ENCODE measurements at places on chromosomes 7 and 10.

- no peak for DNase-seq
Measured at GRCh38 chr7:50645186-50645585, 80.0 kb upstream of the DDC start.

DNA sequence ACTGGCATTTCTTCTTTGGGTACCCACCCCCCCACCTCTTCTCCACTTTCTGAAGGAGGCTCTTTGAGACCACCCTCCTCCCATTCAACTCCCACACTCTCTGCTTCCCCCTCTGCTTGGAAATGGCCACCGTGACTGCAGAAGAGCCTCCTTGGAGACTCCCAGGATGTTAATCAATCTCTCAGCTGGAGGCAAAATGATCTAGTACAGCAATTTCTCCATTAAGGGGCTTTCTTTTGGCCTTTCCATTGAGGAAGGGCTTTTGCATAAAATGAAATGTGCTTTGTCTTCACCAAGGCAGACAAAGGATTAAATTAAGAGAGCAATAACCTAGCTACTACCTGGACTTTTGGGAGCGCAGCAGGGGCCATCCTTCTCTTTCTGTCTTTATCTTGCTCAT is 26.1 kb downstream of the CDHR3 start:
- DNase-seq: no peak

GRCh38 chr10:119812684-119813083 is 60.0 kb downstream of the MCMBP start:
- DNase-seq: no peak

- DNase-seq: peak; percentile 92
Measured at GRCh38 chr7:50467817-50468610, 17.9 kb upstream of the FIGNL1 start.

GRCh38 chr7:5296611-5297226 is 14.0 kb downstream of the SLC29A4 start:
- peak; percentile 76 for DNase-seq

- no peak for DNase-seq
Measured at GRCh38 chr7:95433952-95434556, 774 bp downstream of the PON2 start.

DNA sequence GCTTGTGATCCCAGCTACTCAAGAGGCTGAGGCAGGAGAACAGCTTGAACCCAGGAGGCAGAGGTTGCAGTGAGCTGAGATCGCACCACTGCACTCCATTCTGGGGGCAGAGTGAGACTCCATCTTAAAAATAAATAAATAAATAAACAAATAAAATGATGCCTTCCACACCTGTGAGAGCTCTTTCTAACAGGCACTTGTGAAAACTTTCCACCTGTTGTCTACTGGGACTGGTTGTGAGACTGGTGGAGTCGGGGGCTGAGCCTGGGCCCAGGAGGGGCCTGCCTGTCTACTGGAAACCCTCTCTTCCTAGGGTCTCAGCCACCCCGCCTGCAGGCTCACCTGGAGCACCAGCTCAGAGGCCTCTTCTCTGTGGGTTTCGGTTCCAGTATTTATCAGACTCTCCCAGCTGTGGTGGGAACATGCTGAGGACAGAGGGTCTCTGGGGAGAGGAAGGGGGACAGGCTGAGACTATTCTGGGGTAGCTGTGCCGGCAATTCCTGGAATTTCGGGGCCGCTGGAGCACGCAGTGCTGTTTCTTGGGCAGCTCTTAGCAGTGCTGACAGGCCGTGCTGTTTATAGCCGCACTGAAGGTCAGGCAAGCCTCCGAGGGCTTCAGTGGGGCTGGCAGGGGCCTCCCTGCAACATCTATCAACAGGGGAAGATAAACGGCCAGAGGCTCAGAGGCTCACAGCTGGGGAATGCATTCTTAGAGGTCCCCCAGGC is 3.8 kb downstream of the LDB3 start:
- DNase-seq: no peak

GRCh38 chr7:119270045-119270464 is 1002.9 kb upstream of the KCND2 start:
- DNase-seq: peak; percentile 68

GRCh38 chr7:103799298-103799697 is 190.2 kb downstream of the RELN start:
- no peak for DNase-seq

All from D341Med (cell line).